ENCODE measurements at places on chromosomes 4 and X. TPM values are rescaled to one million over a fixed set of nuclear protein-coding genes. Genes with fewer than 3 reads are reported as not detected.

The XG gene
- 0.06 TPM for polyA plus RNA-seq

The PCDH18 gene
- 39.0 TPM for polyA plus RNA-seq

The ARHGAP6 gene
- polyA plus RNA-seq, result 5.1 TPM

DNA sequence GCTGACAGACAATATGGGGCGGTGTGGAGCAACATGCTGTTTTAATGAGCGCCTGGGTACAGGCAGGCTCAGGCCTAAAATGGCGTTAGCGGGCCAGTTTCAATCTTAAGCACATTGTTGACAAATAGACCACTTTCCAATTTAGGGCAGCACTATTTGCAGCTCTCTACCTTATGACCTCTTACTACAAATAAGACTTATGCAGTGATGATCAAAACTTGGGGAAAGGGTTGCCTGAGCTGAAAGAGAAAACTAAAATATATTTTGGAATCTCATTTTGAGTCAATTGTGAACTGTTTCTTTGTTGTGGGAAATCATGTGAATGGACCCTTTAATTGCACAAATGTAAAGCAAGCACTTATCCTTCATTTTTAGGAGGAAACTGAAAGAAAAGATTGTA is 25.5 kb upstream of the GPAT3 start:
- DNase-seq, result no peak

GRCh38 chrX:15430584-15430983 is 46.4 kb upstream of the VEGFD start:
- no peak for DNase-seq

- DNase-seq, result no peak
Measured at GRCh38 chr4:67220861-67221260, 324.4 kb downstream of the CENPC start.

DNA sequence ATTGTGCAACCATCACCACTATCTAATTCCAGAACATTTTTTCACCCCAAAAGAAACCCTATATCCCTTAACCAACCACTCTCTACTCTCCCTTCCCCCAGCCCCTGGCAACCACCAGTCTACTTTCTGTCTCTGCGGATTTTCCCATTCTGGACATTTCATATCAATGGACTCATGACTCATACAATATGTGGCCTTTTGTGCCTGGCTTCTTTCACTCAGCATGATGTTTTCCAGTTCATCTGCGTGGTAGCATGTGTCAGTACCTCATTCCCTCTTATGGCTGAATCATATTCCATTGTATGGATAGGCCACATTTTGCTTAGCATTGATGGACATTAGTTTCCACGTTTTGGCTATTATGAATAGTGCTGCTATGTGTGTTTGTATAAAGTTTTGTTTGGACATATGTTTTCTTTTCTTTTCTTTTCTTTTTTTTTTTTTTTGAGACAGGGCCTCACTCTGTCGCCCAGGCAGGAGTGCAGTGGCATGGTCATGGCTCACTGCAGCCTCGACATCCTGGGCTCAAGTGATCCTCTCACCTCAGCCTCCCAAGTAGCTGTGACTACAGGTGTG is 335.4 kb downstream of the BCOR start:
- no peak for DNase-seq

The OTUD6A gene
- not detected for polyA plus RNA-seq

DNA sequence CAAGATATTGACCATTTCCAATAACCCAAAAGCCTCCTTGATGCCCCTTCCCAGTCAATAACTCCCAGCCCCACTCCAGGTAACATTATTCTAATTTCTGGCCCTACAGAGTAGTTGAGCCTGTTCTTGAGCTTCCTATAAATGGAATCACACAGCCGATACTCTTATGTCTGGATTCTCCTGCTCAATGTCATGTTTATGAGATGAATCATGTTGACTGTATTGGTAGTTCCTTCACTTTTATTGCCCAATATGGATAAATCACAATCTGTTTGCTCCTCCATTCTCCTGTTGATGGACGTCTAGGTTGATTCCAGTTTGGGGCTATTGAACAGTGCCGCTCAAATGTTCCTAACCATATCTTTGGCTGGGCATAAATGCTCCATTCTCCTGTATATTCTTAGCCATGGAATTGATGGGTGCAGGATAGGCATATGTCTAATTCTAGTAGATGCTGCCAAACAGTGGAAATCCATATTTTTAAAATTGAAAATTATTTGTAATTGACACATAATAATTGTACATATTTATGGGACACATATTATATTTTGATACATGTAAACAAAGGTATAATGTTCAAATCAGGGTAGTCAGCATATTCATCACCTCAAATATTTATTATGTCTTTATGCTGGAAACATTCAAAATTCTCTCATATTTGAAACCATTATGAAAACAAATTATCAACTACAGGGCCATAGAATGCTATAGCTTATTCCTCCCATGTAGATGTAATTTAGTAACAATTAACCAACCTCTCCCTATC is 40.5 kb upstream of the SLC2A9 start:
- DNase-seq, result no peak

DNA sequence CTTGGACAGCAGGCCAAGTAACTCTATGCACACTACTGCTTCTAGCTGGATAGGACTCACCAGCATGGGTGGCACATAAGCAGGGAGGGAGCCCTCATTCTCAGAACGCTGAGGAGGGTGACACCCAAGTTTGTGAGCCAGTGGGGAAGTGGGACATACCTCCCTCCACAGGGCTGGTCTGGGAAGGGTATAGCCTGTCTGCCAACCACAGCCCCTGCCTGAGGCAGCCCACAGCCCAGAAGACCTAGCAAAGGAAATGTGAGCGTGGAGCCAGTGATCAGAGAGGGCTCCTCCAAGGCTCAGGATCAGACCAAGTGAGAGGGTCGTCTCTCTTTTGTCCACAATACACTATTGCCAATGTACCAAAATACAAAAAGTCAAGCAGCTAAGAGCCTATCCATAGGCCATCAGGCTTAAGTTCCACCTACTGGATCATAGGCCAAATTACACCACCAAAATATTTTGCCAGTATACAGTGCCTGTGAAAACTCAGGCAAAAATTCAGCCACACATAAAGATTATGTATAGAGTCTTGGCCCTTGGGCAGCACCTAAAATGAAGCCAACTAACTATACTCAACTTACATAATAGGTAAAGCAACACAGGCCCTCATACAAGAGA is 1203.1 kb downstream of the PCDH18 start:
- no peak for DNase-seq

DNA sequence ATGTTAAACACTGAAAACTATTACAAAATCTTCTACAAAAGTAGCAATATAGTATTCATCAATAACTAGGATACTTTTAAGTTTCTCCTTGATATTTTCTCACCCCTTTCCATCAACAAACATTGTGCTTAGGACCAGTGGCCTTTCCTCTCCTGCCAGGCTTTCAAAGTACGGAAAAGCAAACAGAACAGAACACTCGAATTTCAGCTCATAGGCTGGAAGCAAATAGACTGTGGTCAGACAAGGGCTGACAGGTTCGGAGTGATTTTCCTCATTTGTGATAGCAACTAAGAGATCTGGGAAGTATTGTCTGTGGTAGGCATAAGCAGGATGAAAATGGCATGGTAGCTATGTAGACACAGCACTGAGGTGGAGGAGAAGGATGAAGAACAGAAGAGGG is 68.6 kb upstream of the SORBS2 start:
- DNase-seq, result no peak

The ATP8A1 gene
- polyA plus RNA-seq, result 58.8 TPM

- no peak for DNase-seq
Measured at GRCh38 chr4:13599159-13599558, 28.4 kb downstream of the BOD1L1 start.

The RNF212 gene
- polyA plus RNA-seq, result 1.8 TPM

GRCh38 chr4:71497078-71497477 is 158.3 kb downstream of the SLC4A4 start:
- no peak for DNase-seq

GRCh38 chrX:73401591-73402266 is 45.1 kb upstream of the CDX4 start:
- DNase-seq, result no peak

- no peak for DNase-seq
Measured at GRCh38 chrX:139680356-139680755, 27.6 kb downstream of the MCF2 start.

The ITGB1BP2 gene
- polyA plus RNA-seq, result 3.3 TPM

- DNase-seq, result peak; percentile 34
Measured at GRCh38 chrX:153226344-153227185, 47.5 kb downstream of the MAGEA1 start.

GRCh38 chr4:115852767-115853091 is 739.3 kb upstream of the NDST4 start:
- DNase-seq, result no peak

DNA sequence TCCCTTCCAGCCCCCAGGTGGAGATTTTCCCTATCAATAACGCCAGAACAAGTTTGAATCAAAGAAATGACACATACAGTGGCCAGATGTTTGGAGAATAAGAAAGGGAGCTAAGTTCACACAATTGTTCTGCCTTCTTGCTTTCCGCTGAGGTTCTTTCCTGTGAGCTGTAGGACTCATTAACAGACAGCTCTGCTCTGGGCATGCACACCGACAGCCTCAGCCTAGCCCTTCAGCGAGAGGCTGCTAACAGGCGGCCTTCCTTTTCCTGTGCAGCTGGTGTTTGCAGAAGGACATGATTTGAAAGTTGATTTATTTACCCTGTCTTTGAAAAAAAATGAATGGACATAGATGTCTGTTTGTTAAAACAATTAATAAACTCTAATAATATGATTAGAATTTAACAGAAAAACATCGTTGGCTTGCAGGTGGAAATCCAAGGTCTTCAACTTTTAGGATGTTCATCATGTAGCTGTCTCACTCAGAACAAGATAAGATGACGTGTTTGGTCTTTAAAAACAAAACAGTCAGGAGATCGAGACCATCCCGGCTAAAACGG is 183.3 kb downstream of the KDR start:
- DNase-seq, result peak; percentile 28

- DNase-seq, result no peak
Measured at GRCh38 chr4:10962246-10962645, 277.7 kb upstream of the CLNK start.

- DNase-seq, result no peak
Measured at GRCh38 chr4:113576947-113577678, 184.4 kb downstream of the CAMK2D start.

DNA sequence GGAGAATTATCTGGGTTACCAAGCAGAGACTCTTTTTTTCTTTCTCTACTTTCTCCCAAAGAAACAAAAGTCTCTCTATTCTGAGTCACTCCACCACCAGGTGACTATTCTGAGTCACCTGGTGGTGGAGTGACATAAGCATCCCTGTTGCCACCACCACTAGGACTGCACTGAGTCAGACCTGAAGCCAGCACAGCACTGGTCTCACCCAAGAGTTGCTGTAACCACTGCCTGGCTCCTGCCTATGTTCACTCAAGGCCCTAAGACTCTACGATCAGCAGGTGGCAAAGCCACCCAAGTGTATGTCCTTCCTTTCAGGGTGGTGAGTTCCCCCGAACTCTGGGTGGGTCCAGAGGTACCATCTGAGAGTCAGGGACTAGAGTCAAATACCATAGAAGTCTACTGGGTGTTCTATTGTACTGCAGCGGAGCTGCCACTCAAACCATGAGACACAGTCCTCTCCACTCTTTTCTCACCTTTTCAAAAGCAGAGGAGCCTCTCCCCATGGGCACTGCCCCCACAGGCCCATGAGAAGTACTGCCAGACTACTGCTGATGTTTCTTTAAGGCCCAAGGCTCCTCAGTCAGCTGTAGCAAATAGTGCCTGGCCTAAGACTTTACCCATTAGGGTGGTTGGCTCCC is 209.6 kb upstream of the IRS4 start:
- DNase-seq, result no peak

GRCh38 chrX:66013194-66013816 is 26.6 kb downstream of the VSIG4 start:
- DNase-seq, result no peak

DNA sequence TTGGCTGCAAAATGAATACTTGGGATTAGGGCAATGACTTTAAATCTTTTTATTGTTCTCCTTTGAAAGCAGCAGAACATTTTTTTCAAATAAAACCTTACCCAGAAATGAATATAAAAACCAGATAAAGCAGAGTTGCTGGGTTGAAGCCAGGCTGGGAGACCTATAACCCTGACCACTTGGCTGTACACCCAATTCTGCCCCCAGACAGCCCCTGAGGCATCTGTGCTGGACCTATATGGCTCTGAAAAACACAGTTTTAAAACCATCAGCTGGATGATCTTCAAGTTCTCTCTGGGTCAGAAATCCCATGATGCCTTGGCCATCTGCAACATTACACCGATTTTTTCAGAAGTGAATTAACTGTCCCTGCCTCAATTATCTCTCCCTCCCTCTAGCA is 23.7 kb upstream of the GLRA2 start:
- DNase-seq, result no peak

The CD40LG gene
- 0.81 TPM for polyA plus RNA-seq

The F8A2 gene
- not detected for polyA plus RNA-seq

The HPGD gene
- 57.7 TPM for polyA plus RNA-seq

The SLC10A4 gene
- 2.0 TPM for polyA plus RNA-seq

The ESX1 gene
- polyA plus RNA-seq, result not detected

DNA sequence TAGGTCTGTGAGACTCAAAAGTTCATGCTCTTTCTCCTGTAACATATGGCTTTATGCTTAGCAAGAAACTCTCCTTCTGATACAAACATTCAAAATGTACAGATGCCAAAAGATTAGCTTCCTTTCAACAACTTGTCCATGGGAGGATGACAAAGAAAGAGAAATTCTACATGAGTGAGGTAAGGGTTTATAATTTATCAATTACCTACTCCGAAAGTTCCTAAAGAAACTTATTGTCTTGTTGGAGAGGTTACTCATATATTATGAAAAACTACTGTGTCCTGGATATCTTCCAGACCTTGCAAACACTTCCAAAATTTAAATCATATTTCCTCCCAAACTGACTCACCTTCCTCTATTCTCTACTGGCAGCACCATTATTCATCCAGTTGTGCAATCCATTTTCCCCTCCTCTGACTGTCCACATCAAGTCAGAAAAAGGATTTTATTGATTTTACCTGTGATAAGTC is 65.1 kb downstream of the ENPEP start:
- no peak for DNase-seq

The DUSP21 gene
- not detected for polyA plus RNA-seq

The GABRE gene
- polyA plus RNA-seq, result 47.5 TPM

- DNase-seq, result no peak
Measured at GRCh38 chr4:104616401-104616820, 121.7 kb upstream of the CXXC4 start.

DNA sequence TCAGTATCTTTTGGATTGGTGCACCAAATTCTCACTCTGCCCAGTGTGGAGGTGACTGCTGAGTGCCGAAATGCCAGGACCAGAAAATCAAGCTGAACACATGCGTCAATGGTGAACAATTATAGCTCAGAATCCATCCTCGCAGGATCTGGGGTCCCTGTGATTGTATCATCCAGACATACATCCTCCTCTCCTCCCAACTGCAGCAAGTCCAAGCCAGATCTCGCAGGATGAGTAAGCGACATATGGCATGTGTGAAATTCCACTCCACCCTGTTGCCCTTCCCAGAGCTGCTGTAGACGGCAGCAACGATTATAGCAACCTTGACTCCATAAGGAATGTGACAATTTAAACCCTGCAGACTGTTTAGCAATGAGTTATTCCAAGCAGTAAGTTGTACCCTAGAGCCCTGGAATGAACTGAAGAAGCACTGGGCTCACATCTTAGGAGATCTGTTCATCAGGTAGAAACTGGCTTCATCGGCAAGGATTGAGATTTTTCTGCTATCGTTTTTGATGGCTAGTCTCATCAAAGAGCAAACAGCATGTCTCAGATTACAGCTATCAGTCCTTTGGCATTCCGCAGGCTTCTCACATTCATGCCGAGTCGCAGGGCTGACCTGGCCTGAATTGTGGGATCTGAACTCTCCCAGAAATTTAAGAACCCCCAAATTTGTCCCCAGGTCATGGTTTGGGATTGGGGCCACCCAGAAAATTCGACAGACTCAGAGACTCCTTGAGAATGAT is 35.5 kb upstream of the SORBS2 start:
- peak; percentile 53 for DNase-seq
